CD4-positive, alpha-beta T cell treated with Interleukin-15 for 4 hours (primary cell): ENCODE measurements at places on chromosomes 2 and 18.

- DNase-seq, result no peak
Measured at GRCh38 chr18:9557250-9557943, 57.0 kb downstream of the PPP4R1 start.

- no peak for DNase-seq
Measured at GRCh38 chr2:172995323-172996244, 80.1 kb upstream of the MAP3K20 start.

GRCh38 chr2:21072477-21073242 is 28.8 kb upstream of the APOB start:
- DNase-seq, result no peak

DNA sequence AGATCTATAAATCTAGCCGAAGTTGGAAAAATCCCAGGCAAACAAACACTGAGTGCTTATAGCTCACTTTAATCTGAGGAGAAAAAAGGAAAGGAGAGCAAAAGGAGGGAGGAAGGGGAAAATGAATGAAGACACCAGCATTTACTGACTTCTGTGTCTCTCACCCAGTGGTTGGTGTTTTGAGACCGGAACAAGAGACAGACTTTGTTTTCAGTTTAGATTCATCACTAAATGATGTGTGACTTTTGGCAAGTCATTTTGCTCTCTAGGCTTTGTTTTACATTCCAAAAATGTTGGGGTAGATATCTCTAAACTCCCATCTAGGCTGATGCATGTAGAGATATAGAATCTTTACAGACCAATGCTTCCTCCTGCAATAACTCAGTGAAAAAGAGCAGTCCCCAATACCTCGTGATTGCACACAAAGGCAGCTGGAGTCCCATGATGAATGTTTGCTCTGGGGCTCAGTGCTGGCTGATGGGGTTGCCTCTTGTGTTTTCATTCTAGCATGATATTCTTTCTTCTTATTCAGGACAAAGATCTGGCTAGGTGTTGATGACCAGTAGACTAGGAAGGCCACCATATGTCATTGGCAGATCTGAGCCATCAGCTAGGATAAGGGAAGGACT is 51.4 kb downstream of the TRIB2 start:
- no peak for DNase-seq

DNA sequence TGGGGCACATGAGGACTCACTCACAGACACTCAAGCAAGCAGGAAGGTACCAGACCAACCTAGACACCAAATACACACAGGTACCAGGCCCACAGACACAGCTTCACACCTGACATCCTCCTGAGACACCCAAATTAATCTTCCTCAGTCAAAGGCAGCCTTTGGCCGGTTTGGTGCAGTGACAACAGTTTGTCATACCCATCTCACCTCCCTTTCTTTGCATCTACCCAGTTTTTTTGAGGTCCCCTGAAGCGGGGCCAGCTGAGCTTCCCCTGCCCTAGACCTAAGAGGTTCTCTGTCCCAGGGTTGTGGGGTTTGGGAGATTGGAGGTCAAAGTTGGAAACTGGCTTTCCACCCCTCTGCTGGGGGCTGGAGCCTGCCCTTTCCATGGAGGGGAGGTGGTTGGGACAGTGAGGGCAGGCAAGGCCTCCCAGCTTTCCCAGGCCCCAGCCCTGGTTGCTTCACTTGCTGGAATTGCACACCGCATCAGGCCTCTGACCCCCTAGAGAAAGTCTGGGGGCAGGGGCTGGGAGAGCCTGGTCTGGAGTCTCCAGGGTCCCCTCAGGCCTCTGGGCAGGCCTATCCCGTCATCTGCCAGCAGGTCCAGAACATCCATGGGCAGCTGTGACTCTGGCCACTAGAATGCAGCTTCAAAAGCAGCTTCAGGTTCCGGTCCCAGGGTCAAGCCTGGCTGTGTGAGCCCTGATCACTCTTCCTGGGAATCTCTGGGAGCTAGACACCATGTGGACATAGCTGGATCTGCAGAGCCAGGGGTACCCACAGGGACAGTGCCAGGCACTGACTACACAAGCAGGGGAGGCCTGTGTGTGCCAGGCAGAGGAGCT is 12.5 kb upstream of the TEX261 start:
- DNase-seq, result no peak

GRCh38 chr2:132733094-132733493 is 63.1 kb upstream of the LYPD1 start:
- DNase-seq, result no peak

DNA sequence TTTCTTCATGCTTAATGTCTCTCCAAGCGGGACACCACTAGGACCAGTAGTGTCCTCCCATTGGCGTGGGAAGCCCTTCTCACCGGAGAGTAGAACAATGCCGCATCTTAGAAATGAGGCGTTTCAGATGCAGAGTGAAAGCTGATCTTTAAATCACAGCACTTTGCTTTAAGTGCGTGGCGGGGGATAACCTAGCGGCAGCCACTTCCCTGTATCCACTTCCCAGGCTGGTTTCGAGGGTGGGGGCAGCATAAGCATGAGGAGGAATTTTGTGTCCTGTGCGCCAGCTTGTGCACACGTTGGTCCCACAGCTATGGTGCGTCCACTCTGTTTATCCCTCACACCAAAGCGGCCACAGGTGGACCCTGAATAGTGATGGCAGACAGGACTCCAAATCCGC is 63.1 kb downstream of the MBP start:
- DNase-seq, result no peak

GRCh38 chr2:128750328-128751165 is 431.9 kb upstream of the HS6ST1 start:
- DNase-seq, result no peak

DNA sequence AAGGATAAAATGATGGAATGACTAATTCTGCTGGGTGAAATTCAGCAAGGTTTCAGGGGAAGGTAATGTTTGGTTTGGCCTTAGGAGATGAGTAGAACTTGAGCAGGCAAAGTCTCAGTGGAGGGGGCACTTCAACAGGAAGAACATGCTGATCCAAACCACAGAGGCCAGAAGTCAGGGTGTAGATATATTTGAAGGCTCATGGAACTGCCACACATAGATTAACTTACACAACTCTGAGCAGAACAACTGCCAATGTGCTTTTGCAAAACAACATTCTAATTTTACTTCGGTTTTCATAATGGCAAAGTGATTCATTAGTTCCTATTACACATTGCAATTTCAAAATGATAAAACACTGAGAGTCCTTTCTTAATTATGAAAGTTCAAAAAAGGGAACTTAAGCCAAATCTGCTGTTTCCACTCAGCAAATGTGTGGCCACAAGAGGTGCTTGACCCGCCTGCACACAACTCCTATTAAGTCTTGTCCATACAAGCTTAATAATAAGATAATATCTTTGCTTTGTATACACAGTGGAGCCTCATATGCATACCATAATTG is 284.8 kb downstream of the MREG start:
- no peak for DNase-seq

- DNase-seq, result no peak
Measured at GRCh38 chr2:238383743-238384380, 42.9 kb upstream of the ASB1 start.

DNA sequence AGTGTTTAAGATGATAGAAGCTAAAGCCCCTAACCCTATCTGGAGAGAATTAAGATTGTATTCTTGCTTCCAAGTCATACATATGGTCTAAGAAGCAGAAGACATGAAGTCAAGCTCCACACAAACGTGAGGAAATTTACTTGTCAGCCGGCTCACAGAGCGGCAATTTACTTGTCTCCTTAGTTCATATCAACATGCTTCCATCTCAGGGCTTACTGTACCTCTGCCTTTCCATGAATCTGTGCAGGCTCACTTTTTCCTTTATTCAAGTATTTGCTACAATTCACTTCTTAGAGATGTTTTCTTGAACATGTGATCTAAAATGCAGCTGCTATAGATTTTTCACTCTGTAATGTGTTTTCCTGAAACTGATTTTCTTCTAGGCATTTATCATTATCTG is 1386.4 kb downstream of the LRP1B start:
- DNase-seq, result no peak

DNA sequence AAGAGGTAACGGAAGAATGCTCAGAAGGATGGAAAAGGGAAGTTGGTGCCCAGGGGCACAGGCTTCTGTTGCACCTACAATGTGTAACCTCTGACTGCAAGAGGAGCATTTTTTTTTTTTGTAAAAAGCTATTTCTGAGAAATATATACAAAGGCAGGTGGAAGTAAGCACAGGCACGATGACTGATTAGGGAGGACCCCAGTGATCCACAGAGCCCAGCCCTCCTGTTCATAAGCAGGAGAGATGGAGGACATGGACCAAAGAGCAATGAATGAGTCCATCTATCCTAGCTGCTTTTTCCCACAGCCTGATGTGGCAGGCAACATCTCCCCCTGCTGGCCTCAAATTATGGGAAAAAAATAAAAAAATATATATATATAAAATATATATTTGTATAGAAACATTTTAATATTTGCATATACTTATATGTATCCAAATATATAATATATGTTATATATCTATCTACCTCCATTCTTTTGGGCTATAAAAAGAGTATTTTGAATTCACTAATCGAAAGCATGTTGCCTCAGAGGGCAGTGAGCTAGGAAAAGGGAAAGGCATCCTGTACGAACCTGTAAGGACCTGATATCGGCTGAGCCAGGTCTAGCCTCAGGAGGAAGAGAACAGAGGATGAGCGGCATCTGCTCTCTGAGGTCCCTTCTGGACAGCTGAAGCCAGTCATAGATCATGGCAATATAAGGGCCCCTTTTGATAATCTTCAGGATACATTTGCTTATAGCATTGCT is 166.0 kb upstream of the STK17B start:
- DNase-seq, result peak; percentile 24

GRCh38 chr18:12776821-12777471 is 74.1 kb downstream of the PSMG2 start:
- no peak for DNase-seq

DNA sequence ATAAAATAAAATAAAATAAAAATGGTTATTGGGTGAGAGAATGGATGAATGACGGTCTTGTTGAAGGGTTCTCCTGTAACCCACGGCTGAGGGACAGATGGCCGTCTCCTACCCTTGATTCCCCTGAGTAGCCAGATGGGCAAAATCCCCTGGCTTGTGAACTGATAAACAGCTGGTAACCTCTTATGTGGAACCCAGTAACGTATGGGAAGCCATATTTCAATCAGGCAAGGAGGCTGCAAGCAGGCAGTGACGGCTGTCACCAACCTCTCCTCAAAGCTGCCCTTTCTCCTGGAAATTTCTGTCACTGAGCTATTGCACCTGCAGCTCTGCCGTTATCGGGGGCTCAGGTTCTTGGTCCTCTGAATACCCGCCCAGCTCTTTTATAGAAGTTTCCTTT is 165.3 kb upstream of the SMAD2 start:
- DNase-seq, result no peak

DNA sequence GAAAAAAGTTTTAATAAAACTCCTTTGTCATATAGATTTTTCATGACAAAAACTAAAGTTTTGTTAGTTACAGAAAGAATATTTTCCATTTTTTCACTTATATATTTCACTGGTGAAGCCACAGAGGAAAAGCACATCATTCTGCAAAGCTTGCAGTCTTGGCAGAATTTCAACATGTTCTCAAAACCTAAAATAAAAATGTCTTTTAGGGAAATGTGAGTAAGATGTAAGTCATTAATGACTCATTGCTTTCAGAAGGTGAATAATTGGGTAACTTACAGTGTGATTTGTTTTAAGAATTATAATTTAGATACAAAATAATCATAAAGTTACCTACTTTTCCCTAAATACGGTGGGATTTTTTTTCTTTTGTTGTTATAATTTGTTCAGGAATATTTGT is 43.4 kb upstream of the TNFRSF11A start:
- DNase-seq, result no peak

- no peak for DNase-seq
Measured at GRCh38 chr2:177201919-177202346, 10.7 kb upstream of the HNRNPA3 start.

GRCh38 chr2:182921234-182921633 is 54.8 kb upstream of the FRZB start:
- DNase-seq, result no peak

- DNase-seq, result no peak
Measured at GRCh38 chr2:121018136-121019061, 266.6 kb downstream of the TFCP2L1 start.

DNA sequence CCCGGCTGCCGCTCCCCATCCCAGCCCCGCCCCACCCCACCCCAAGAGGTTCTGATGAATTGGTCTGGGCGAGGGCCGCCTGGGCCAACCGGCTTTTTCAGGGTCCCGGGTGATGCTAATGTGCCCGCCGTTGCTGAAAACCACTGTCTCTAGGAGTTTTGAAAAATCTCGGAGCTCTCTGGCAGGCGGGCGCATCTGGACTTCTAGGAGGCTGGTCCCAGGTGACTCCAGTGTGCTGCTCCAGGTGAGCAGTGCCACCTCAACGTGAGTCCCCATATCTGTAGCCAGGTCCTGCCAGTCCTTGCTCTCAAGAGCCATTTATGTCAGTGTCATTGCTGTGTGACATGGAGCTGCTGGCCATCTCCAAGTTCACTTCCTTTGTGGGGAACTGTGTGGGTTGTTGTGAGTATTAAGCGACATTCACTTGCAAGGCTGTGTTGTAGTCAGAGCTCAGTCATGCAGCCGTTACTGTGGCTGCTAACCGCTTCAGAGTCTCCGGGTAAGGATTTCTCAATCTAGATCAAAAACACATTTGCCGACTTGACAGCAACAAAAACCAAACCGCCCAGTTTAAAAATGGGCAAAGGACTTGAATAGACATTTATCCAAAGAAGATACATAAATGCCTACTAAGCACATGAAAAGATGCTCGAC is at the start of gene RFX8:
Gene RFX8 (minus strand): TSS at position 382 of the 654 bp plus-strand sequence. CDS start 8,264 bp downstream, outside the sequence.
- peak; percentile 54 for DNase-seq

DNA sequence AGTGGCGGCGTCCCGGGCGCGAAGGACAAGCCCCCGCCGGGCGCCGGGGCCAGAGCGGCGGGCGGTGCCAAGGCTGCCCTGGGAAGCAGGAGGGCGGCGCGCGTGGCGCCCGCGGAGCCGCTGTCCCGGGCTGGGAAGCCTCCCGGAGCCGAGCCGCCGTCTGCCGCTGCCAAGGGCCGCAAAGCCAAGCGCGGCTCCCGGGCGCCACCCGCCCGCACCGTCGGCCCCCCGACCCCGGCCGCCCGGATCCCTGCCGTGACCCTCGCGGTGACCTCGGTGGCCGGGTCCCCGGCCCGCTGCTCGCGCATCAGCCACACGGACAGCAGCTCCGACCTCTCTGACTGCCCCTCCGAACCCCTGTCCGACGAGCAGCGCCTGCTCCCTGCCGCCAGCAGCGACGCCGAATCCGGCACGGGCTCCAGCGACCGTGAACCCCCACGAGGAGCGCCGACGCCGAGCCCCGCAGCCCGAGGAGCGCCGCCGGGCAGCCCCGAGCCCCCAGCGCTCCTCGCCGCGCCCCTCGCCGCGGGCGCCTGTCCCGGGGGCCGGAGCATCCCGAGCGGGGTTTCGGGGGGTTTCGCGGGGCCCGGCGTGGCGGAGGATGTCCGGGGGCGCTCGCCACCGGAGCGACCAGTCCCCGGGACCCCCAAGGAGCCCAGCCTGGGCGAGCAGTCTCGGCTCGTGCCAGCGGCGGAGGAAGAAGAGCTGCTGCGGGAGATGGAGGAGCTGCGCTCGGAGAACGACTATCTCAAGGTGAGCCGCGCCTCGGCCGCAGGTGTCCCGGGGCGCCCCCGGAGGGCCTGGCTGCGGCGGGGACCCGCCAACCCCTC is 820 bp downstream of the MTCL1 start:
- DNase-seq, result no peak

GRCh38 chr2:65046633-65047407 is 9.4 kb upstream of the CEP68 start:
- no peak for DNase-seq

- DNase-seq, result no peak
Measured at GRCh38 chr2:109129921-109130722, 1.1 kb downstream of the SH3RF3 start.
